Thoracic aorta (tissue), 2 donors: ENCODE measurements at places on chromosomes 12 and 14. TPM values are rescaled to one million over a fixed set of nuclear protein-coding genes. Genes with fewer than 3 reads are reported as not detected.

Gene EXOC3L4
- not detected for total RNA-seq

Gene MYF6
- not detected for total RNA-seq

Gene C14orf132
- total RNA-seq = 37.5 TPM

Gene FAM181A
- total RNA-seq = not detected

Gene OR4K13
- not detected for total RNA-seq

Gene KCNH3
- 0.95 TPM for total RNA-seq

Gene KLRC2
- not detected for total RNA-seq

Gene TBX5
- total RNA-seq = 1.5 TPM

Gene RNASE7
- not detected for total RNA-seq

GRCh38 chr14:102690509-102691286 is 86.6 kb upstream of the TRAF3 start:
- no peak overlapping the region for H3K27ac ChIP-seq
- no peaks in the 10 kb centered on the region for H3K36me3 ChIP-seq
- H3K27me3 ChIP-seq = no peaks in the 10 kb centered on the region
- H3K4me3 ChIP-seq = no peak overlapping the region

DNA sequence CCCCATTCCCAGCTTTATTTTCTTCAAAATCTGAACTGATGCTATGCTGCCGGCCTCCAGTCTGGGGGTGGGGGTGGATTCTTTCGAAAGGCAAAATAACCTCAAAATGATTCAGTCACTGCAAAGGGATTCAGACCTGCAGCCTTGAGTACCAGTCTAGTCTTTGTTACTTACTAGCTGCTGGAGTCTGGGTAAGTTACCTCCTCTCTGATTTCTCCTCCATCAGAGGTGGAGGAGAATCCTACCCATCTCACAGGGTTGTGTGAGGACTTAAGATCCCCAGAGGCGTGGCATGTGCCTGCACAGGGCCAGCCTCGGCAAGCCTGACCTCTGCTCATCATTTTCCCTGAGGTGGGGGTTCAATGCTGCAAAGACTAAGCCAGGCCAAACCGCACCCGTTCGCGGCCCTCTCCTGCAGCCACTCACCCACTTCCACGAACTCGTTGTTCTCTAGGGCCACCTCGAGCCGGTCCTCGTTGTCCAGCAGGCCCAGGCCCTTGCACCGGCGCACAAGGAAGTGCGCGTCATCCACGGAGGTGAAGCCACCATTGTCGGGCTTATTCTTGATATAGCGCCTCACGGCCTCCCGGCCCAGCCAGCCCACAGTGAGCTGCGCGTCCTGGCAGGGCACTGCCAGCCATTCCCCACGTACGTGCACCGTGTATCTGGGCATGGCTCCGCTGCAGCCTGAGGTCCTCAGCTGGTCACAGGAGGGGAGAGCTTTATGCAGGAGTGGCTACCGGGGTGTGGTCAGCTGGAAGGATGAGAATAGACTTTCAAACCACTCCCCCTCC is 709 bp downstream of the HAL start:
- DNase-seq = no peak
- H3K27me3 ChIP-seq = no peaks in the 10 kb centered on the region
- no peaks in the 10 kb centered on the region for H3K36me3 ChIP-seq

DNA sequence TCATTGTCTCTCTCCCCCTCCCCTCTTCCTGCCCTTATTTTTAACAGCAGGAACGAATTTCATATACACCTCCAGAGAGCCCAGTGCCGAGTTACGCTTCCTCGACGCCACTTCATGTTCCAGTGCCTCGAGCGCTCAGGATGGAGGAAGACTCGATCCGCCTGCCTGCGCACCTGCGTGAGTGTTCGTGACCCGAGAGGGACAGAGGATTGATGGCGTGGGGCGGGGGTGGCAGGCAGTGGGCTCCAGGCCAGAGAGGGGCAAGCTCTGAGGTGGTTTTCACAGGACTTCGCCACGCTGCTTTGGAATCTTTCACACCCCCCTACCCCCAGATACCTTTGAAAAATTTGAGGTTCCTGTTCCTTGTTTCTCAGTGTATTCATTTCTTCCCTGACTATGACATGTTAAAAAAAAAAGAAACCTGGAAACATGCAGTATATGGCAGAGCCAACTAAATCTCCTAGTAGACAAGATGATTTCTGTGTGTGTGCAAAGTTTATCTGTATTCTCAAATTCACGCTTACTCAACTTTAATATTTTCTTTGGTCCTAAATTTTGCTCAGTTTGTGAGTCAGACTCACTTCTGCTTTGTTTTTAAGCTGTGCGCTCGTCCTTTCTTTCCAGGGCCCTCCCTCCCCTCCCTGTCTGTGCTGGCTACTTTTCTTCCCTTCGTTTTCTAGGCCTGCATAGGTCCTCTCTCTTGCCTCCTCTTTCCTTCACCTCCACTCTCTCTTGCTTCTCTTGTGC is 103.1 kb downstream of the ETV6 start:
- H3K36me3 ChIP-seq = no peaks in the 10 kb centered on the region
- DNase-seq = no peak
- peaks cover 52% of the 10 kb centered on the region for H3K4me1 ChIP-seq
- H3K27me3 ChIP-seq = no peaks in the 10 kb centered on the region

GRCh38 chr12:27094726-27095125 is 12.3 kb upstream of the C12orf71 start:
- no peak overlapping the region for H3K27ac ChIP-seq
- H3K36me3 ChIP-seq = no peaks in the 10 kb centered on the region

GRCh38 chr14:32023540-32023939 is 53.6 kb upstream of the ARHGAP5 start:
- no peaks in the 10 kb centered on the region for H3K36me3 ChIP-seq
- no peak overlapping the region for H3K4me3 ChIP-seq
- H3K4me1 ChIP-seq = no peaks in the 10 kb centered on the region
- H3K27ac ChIP-seq = no peak overlapping the region
- DNase-seq = no peak

DNA sequence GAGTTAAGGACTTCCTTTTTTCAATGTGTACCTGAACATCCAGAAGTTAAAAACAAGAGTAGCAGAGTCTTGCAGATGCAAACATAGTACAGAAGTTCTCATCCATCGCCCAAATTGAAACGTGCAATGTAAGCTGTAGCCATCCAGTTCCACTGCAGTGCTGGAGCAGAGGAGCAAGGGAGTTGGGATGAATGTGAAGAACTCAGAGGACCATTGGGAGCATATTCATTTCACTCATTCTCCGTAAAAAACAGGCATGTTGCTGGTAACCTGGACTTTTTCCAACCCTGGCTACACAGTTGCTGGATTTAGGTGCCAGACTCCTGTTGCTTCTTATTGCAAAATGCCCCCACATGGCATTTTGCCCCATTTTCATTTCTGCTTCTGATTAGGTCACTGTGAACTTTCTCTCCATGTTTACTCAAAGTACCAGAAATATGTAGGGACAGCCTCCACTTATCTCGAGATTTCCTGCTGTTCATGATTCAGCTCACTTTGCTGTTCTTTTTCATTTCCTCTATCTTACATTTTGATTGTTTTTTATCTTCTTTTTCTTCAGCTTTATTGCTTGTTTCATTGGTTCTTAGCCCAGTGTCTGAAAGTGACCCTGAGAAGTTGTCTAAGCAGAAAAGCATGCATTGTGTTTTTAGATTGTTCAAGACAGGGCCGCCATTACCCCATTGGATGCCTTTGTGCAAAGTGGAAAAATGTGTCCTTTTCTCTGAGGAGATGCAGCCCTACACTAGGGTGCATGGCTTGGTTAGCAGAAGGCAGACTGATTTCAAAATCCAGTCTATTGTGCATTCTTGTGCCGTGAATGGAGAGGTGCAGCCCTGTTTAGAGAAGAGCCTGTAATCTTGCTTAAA is 109.0 kb upstream of the AMIGO2 start:
- H3K4me1 ChIP-seq = peaks cover 26% of the 10 kb centered on the region
- no peaks in the 10 kb centered on the region for H3K36me3 ChIP-seq
- no peak for DNase-seq
- no peak overlapping the region for H3K4me3 ChIP-seq
- no peaks in the 10 kb centered on the region for H3K27me3 ChIP-seq

GRCh38 chr12:24011927-24012507 is 62.5 kb upstream of the SOX5 start:
- no peaks in the 10 kb centered on the region for H3K36me3 ChIP-seq
- DNase-seq = no peak
- no peaks in the 10 kb centered on the region for H3K27me3 ChIP-seq
- no peaks in the 10 kb centered on the region for H3K4me1 ChIP-seq
- no peak overlapping the region for H3K4me3 ChIP-seq

DNA sequence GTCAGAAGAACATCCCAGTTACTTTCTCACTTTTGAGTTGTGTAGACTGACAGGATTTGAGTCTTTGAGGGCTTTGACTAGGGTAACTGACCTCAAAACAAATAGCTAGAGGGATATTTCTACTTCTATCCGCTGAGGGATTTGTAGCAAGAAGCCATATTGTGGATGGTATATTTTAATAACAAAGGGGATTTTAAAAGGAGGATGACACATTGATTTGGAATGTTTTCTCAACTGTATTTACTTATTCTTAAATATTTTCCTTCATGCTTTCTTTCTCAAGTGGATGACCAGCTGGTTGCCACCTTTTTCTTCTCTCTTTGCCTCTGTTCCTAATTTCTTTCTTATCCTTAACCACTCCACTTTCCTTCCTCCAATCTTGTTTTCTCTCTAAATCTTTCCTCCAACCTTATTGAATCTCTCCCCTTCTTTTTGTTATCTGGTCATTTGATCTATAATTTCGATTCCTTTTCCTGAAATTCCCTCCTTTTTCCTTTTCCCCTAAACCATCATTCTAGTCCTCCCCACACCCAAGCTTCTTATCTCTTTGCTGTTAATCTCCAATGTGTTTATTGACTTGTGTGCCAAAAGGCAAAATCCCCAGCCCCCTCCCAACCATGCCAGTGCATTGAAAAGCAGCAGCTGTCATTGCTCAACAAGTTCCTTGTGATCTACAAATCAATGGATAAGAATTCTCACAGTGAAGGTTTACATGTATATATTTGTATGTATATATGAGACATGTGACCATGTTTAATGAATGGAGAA is 411.6 kb downstream of the RAD51B start:
- no peak overlapping the region for H3K4me3 ChIP-seq
- peak overlapping the region; percentile 76 for H3K27ac ChIP-seq
- no peaks in the 10 kb centered on the region for H3K36me3 ChIP-seq

GRCh38 chr14:99235582-99236320 is 36.2 kb downstream of the BCL11B start:
- no peak overlapping the region for H3K27ac ChIP-seq
- H3K36me3 ChIP-seq = no peaks in the 10 kb centered on the region
- DNase-seq = no peak

DNA sequence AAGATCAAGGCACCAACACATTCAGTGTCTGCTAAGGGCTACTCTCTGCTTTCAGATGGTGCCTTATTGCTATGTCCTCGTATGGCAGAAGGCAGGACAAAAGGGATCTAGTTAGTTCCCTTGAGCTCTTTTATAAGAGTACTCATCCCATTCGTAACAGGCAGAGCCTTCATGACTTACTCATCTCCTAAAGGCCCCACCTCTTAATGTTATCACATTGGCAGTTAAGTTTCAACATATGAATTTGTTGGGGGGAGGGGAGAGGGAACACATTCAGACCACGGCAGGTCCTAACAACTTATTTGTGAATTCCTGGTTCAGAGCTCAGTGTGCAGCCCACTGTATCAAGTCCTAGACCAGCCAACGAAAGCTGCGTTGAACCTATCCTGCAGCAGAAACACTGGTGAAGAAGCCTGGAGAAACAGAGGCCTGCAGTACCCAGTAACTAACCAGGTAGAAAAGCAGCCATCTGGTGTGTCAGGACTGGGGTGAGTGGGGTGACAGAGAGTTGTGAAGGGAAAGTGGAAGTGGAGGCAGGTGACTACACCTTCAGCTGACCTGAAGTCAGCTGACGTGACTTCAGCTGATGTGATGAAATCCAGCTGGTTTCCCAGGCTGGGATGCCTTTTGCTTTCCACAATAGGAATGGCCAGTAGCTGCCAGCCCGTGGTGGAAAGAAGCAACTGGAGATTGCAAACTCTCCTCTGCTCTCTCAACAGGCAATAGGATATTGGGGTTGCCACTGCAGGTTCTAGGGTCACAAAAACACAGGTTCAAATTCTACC is 101.6 kb upstream of the PLXNC1 start:
- no peaks in the 10 kb centered on the region for H3K36me3 ChIP-seq
- no peak overlapping the region for H3K27ac ChIP-seq
- peaks cover 17% of the 10 kb centered on the region for H3K4me1 ChIP-seq
- no peak overlapping the region for H3K4me3 ChIP-seq

- no peak overlapping the region for H3K4me3 ChIP-seq
- H3K27me3 ChIP-seq = no peaks in the 10 kb centered on the region
- H3K36me3 ChIP-seq = no peaks in the 10 kb centered on the region
- H3K4me1 ChIP-seq = no peaks in the 10 kb centered on the region
- H3K27ac ChIP-seq = no peak overlapping the region
- DNase-seq = no peak
Observed at GRCh38 chr12:88805692-88806091, 225.4 kb upstream of the KITLG start.

GRCh38 chr14:69323266-69323998 is 63.5 kb downstream of the GALNT16 start:
- H3K36me3 ChIP-seq = no peaks in the 10 kb centered on the region
- H3K27ac ChIP-seq = no peak overlapping the region
- no peaks in the 10 kb centered on the region for H3K4me1 ChIP-seq
- no peak overlapping the region for H3K4me3 ChIP-seq
- DNase-seq = no peak

DNA sequence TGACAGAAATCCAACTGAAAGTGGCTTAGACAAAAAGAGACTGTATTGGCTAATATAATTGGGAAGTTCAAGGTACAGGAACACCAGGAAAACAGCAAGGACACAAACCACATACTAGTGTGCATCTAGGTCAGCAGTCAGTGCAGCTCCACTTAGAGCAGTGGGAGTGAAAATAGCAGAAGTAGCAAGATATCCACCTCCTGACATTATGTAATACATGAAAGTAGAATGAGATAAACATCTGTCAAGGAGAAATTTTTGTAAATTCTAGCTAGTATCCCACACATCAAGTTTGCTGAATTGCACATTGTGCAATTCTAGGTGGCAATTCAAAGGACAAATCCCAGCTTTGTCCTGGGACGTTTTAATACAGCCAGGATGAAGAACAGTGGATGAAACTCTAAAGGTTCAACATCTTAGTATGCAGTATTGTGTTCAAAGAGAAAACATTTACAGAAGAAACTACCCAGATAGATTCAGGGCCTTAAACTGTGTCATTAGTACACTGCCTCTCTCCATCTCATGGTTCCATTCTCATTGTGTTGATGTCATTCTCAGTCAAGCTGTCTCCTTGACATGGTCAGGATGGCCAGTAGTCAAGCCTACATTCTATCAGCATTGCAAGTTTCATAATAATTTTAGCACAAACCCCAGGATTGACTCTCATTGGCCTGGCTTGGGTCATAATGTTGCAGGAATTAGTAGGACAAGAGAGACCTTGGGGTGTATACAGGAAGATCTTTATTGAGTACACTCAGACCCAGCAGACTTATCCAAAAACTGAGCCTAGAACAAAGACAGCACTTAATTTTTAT is 56.8 kb downstream of the SDR9C7 start:
- DNase-seq = no peak
- H3K27ac ChIP-seq = no peak overlapping the region
- no peaks in the 10 kb centered on the region for H3K4me1 ChIP-seq
- no peak overlapping the region for H3K4me3 ChIP-seq

GRCh38 chr12:6323995-6324711 is 13.7 kb downstream of the PLEKHG6 start:
- H3K4me1 ChIP-seq = peaks cover 18% of the 10 kb centered on the region
- no peaks in the 10 kb centered on the region for H3K27me3 ChIP-seq
- H3K4me3 ChIP-seq = peak overlapping the region; percentile 55
- peak overlapping the region; percentile 86 for H3K27ac ChIP-seq
- peaks cover 15% of the 10 kb centered on the region for H3K36me3 ChIP-seq
- no peak for DNase-seq
